Vagina (tissue), 2 donors: ENCODE measurements at places on chromosomes 13 and 19.

DNA sequence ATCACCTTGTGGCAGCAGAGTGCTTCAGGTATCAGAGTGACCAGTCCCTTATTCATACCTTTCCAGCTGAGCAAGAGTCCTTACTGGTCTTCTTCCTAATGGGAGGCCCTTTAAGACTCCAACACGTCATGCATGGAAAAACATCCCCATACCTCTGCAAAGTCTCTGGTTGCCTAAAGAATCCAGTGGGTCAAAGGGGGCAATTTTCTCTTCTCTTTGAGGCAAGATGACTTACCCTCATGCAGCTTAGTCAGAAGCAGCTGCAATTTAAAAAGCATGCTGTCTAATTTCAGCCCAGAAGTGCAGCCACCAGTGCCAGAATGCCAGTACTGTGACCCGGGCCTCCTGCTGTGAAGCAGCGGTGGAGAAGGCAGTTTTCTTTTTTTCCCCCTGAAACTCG lies 18.7 kb downstream of the PPP5C start:
- no peak for DNase-seq

DNA sequence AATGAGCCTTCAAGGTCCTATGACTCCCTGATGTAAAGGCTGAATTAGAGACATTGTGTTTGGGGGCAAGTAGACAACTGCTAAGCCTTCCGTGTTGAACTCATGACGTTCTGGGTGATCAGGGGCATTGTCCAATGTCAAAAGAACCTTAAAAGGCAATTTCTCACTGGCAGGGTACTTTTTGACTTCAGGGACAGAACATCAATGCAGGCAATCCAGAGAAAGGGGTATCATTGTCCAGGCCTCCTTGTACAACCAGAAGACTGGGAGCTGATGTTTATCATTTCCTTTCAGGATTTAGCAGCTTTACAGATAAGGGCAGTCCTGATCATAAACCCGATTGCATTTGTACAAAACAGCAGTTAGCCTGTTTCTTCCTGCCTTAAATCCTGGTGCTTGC lies 25.0 kb upstream of the SMAD9 start:
- no peak for DNase-seq

DNA sequence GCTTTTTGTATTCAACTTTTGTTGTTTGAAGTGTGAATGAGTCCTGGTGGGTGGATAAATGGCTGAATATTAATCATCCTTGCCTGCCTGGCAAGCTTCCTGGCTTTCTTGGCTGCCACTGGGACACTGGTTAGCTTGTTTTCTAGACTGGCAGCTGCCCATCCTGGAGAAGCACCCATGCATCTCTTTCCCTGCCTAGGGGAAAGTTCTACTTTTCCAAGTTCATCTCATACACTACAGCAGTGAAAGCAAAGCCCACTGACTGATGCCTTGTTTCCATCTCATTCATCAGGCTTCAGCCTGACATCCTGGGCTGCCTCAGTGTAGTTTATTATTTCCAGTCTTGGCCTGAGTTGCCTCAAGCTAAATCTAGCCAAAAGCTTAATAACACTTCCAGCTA lies 244.8 kb downstream of the PCDH20 start:
- DNase-seq, result no peak

- DNase-seq, result no peak
These were observed 12.6 kb upstream of the SIGLEC6 start for GRCh38 chr19:51544038-51544437.

DNA sequence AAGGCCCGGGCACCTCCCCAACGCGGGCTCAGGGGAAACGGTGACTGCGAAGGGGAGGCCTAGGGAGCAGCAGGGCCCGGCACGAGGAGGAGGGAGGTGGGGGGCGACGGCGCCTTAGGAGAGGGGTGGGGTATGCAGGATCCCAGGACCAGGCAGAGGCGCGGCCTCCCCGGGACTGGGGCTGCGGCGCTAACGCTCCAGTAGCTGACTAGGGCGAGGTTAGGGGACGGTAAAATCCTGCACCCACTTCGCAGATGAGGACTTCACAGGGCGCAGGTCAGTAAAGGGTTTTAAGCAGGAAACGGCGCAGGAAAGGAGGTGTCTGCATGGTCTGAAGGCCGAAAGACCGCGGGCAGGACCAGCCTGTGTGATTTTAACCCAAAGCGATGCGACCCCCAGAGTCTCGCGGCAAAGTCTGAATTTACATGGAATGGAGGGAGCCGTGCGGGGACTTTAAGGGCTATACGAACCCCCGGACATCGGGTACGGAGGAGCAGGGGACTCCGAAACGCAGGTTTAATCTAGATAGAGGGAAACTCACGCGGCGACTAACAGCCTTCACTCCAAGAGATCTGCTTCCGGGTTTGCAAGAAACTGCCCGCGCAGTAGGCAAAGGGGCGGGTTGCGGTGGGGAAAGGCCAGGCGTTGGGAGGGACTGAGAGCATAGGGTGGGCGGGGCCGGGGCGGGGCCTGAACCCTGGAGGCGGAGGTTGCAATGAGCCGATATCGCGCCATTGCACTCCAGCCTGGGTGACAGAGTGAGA lies at the start of gene ZNF665:
Gene ZNF665 (minus strand): TSS at position 588 of the 764 bp plus-strand sequence. CDS start 10,460 bp downstream, outside the sequence.
- peak; percentile 90 for DNase-seq

GRCh38 chr19:35109395-35110112 lies 6.1 kb upstream of the FXYD3 start:
- DNase-seq, result no peak

- DNase-seq, result no peak
These were observed 53.8 kb downstream of the SLC6A16 start for GRCh38 chr19:49271080-49271753.

GRCh38 chr19:1327125-1327524 lies 41.5 kb downstream of the EFNA2 start:
- DNase-seq, result no peak

DNA sequence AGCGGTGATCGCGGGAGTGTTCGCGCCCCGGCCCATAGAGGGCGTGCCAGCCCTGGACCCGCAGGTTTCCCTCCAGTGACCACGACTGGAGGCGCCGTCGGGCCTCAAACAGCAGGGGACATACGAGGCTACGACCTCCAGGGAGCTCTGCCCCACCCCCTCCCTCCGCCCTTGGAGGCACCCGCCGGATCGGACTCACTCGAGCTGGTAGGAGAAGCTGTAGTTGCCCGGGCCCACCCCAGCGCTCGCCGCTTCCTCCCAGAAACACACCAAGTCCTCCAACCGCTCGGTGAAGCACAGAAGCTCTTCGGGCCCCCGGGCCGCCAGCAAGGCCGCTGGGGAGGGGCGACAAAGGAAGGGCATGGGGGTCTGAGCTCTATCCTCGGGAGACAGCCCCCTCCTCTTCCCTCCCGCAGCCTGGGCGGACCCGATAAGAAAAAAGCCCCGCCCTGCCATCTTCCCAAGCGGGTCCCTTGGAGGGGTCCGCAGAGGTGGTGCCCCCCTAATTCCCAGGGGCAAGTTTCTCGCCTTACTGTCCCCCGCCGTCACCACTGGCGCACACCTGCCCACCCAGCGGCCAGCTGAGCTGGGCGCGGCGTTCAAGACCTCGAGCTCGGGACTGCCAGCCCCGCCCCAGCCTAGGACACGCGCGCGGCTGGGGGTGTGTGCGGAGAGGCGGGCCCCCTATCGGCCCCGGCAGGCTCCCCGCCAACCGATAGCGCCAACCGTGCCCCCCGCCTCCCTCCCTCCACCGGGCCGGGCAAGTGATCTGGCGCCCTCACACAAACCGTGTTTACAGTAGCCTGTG lies 1.0 kb downstream of the EPOR start:
- no peak for DNase-seq

DNA sequence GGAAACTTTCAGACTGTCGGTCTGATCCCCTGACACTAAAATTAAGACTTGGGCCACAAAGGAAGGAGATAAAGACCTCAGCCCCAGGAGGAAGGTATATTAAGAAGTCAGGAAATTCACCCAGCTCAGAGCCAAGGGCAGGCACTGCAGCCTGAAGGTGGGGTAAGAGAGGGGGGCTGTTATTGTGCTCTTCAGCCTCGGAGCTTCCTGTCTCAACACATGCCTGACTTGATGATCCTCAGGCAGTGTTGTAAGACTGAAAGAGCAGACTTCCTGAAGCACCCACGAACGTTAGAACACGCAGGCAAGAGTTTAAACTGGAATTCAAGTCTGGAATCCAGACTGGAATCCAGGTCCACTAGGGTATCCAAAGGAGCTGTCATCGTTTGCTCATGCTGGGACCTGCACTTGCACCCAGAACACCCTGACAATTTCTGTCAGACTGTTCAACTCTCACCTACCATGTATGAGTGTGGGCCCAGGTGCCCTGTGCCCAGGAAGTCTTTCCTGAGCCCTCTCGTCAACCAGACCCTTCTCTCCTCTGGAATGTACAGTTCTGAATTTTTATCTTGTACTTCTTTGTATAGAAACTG lies 10.7 kb upstream of the FLT1 start:
- no peak for DNase-seq

DNA sequence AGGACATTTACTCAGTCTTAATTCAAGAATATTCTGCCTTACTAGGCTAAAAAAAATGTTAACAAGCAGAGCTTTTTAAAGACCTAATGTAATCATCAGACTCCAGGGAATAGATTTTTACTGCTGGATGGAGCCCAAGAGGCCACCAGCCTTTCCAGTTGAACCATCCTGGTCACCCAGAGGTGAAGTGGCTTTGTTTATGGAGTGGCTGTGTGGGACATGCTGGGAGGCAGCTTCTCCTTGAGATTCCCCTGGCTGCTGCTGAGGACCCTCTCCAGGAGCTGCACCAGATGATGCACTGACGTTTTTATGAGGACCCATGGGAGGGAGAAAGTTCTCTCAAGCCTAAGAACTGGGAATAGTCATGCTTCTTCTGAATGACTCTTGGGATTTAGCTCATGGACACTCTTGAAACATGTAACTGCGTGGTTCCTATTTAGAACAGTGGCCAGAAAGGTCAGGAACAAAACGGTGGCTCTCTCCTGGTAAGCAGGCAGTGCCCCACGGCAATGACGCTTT lies 205.9 kb upstream of the MIR17HG start:
- DNase-seq, result no peak

DNA sequence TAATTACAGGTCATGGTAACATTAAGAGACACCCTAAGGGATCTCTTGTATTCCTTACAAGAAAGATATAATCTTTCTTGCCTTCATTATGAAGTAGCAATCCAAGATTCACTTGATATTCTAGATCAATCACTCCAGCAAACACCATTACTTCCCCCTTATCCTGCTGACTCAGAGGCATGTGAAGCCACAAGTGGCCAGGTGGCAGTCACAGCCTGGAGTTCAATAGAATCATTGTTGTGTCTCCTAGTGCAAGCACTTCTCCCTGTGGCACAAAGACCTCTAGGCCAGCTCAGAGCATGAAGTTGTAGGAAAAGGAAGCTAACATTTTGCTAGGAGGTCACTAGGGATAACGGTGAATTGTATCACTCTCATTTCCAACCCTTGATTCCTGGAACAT lies 864.3 kb upstream of the ATXN8OS start:
- DNase-seq, result no peak

GRCh38 chr13:59510386-59510785 lies 653.3 kb downstream of the DIAPH3 start:
- no peak for DNase-seq

DNA sequence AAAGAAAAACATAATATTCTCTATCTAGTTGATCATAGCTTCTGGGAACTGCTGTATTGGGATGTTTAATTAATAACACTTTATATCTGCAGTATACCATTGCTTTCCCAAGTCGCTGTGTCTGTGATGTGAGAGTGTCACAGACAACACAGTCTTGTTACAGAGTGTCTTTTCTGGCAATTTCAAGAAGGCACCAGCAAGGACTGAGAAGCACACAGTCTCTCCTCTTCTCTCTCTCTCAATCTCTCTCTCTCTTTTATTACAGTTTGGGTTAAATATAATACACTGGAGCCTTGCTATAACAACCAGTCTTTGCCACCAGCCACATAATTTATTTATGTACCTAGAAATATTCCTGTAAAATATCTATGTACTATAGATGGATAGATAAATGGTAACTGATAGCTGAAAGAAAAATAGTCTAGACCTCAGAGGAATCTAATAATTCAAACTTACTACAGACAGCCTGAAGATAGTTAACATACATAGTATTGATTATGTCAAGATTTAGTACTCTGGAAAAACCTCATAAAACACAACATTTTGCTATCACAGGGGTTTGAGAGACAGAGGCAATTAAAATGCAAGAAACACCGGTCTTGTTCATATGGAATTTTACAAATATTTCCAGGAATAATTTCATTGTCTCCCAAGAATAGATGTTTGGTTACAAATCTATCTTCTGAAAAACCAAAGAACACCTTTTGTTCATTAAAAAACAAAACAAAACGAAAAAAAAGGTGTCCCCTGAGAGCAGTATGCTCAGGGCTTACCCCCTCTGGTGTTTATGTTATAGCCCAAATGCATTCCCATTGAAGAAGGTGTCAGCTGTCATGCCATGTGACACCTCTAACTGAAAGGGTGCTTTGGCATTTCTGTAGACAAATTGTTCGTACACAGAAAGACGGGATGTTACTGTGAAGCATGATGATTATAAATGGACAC lies 507.8 kb downstream of the TBC1D4 start:
- no peak for DNase-seq

- no peak for DNase-seq
These were observed 151.3 kb upstream of the UQCRFS1 start for GRCh38 chr19:29364224-29364726.

- no peak for DNase-seq
These were observed 122.2 kb downstream of the MAB21L1 start for GRCh38 chr13:35354285-35354684.

- DNase-seq, result no peak
These were observed 26.0 kb downstream of the RAB20 start for GRCh38 chr13:110535526-110535925.
